RWPE1 (cell line): ENCODE measurements at places on chromosomes 2 and 18.
A peak's percentile ranks its signal among the peaks of the same experiment; 100 is the strongest.

DNA sequence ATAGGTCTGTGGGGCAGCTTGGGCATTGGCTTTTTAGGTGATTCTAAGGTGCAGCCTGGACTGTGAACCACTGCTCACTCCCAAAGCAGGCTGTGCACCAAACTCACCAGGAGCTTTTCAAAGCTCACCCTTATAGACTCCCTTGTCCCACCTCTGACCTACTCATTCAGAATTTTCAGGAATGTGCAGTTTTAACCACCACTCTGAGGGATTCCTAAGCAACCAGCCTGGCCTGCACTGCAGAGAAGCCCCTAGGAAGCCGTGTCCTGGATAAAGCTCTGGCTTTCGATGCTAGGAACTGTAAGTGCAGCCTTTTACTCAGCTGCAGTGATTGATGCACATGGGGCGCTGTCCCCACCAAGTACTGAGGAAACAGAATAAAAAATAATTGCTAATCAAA lies 33.0 kb downstream of the MRO start:
- no peak for DNase-seq

DNA sequence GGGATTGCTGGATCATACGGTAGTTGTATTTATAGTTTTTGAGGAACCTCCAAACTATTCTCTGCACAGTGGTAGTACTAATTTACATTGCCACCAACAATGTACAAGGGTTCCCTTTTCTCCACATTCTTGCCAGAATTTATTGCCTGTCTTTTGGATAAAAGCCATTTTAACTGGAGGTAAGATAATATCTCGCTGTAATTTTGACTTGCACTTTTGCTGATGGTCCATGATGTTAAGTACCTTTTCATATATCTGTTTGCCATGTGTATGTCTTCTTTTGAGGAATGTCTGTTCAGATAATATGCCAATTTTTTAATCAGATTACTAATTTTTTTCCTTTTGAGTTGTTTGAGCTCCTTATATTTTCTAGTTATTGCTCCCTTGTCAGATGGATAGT lies 158.8 kb downstream of the CCDC102B start:
- no peak for DNase-seq

GRCh38 chr18:77052983-77053309 lies 79.6 kb downstream of the MBP start:
- no peak for DNase-seq

DNA sequence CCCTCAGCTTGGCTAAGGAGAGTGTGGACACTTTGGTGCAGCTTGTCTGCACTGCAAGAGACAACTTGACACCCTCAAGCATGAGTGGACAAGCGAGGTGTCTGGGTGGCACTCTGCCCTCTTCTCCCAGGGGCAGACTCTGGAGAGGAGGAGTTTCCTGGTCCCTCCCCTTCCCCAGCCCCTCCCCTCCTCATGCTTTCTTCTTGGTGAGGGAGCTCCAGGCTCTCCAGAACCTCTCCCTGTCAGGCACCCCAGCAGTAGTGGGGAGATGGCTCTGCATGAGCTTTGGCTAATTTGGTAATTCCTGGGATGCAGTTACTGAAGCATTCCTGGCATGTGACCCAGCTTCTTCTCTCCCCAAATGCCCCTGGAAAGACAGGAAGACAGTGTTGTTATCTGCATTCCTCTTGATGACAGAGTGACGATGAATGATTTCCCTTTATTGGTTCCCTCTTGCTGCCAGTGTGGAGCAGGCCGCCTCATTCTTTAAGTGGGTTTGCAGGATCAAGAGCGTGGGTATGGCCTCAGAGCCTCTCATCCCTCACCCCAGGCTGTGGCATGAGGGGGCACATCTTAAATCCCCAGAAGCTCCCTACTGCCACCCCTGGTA lies 89.2 kb downstream of the STPG4 start:
- peak; percentile 49 for DNase-seq

GRCh38 chr2:36486521-36487044 lies 111.4 kb downstream of the FEZ2 start:
- DNase-seq: peak; percentile 45

DNA sequence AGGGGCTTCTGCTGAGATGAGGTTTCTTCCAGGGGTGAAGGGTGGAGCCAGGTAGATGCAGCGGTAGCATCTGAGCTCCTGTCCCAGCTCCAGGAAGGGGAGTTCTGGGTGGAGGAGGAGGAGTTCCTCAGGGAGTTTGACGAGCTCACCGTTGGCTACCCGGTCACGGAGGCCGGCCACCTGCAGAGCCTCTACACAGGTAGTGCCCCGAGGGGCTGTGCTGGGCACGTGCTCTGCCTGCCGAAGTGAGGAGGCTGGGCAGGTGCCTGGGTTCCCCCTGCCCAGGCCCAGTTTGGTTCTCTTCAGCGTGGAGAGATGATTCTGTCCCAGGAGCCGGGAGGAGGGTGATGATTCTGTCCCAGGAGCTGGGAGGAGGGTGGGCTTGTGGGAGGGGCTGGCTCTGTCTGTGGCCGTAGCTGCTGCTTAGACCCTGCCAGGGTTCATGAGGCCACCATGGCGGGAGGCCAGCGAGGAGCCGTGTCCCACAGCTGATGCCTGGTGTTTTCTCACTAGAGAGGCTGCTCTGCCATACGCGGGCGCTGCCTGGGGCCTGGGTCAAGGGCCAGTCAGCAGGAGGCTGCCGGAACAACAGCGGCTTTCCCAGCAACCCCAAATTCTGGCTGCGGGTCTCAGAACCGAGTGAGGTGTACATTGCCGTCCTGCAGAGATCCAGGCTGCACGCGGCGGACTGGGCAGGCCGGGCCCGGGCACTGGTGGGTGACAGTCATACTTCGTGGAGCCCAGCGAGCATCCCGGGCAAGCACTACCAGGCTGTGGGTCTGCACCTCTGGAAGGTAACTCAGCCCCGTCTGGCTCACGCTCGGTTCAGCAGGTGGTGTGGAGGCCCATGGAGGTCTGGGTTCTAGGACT lies 8.2 kb downstream of the CAPN10 start:
- DNase-seq: no peak

DNA sequence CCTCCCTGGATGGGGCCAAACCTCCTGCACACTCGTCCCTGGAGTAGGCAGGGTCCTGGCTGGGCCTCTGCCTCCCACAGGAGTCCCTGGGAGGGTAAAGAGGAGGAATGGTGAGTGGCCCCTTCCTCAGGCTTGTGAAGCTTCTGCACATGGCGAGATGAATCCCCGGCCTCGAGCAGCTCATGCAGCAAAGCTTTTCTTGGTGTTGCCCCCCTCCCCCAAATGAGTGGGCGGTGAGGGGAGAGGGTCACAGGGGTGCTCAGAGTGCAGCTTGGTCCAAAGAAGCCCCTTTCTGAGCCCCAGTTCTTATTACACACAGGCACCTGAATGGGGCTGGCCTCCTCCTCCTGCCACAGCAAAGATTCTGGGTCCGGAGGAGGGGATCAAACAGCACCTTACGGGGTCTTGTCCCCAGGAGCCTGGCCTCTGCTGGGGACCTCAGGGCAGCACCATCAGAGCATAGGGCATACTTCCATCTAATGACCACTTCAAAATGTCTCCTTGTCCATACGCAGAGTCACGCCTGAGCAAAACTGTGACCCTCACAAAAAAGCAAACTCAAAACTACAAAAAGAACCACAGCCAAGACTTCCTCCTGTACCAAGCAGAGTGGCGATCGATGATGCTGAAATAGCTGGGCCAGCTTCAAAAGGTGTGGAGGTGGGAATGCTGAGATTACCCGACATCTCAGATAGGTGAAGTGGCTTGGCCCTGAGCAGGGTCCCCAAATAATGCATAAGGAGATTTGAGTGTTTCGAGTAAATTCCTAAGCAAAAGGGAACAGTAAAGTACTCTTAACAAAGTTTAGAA lies 148.4 kb upstream of the TWIST2 start:
- no peak for DNase-seq

DNA sequence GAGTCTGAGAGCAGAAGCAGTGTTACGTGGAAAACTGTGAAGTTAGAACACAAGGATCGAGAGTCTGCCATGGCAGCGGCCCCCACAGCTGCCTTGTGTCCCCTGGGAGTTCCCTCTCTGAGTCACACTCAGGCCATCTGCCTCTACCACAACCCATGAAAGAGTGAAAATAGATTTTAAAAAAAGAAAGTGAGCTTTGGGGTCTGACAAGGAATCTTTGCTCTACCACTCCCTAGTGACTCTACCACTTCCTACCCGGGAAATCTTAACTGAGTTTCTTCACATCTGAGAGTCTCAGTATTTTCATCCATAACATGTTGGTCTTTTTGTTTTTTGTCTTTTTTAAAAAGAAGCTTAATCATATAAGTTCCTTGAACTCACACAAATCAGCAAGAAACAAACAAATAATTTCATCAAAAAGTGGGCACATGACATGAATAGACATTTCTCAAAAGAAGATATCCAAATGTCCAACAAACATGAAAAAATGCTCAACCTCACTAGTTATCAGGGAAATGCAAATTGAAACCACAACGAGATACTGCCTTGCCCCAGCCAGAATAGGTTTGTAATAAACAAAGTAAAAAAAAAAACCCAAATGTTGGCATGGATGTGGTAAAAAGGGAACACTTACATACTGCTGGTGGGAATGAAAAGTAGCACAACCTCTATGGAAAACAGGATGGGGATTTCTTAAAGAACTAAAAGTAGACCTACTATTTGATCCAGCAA lies 2.4 kb upstream of the MSGN1 start:
- no peak for DNase-seq

- DNase-seq: no peak
Measured at GRCh38 chr2:196804381-196804780, 4.8 kb downstream of the C2orf66 start.

GRCh38 chr2:133952420-133952819 lies 301.5 kb upstream of the MGAT5 start:
- no peak for DNase-seq

DNA sequence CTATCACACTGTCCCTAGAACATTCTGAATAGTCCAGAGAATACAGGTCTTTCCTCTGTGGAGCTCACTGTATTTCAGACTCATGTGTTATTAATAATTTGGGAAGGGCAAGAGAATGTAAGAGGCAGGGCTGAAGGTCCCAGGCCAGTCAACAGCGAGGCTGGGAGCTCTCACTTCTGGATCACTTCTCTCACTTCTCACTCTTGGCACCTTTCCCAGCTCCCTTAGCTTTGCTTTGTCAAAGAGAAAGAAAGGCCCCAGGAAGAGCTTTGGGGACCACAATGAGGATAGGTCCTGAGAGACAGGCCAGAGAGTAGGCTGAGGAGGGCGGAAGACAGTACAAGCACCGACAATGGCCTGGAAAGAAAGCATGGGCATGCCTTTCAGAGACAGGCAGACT lies 11.2 kb downstream of the EFR3B start:
- no peak for DNase-seq

DNA sequence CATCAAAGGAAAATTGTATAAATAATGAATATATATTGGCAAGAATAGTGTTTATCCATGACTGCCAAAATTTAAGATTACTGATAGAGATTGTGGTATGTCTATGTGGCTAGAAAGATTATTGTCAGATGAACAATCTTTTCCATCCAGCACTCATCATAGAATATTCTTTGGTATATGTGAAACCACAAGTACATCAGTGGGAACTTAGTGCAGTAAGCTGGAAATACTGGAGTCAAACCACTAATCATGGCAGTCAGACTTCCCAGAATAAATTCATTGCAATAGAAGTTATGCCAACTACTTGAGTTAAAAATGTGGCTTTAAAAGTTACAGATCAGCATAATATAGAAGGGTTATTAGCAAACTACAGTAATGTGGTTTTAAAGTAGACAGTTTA lies 310.3 kb downstream of the GULP1 start:
- no peak for DNase-seq

DNA sequence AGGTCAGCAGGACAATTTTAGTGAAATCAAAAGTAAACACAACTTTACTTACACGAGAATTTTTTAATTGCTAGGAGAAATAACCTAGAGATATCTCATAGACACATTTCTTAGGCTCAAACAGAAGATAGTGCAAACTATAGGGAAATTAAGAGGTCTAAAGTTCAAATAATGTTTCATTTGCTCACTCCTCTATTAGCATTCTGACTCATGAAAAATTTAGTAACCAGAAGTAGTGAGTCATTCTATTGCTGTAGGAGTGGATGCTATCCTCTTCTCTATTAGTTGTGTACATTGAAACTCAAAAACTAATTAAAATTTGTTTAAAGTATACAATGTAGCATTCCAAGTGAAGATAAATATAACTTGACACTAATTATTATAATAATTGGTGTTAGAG lies 908.3 kb upstream of the TMEFF2 start:
- peak; percentile 45 for DNase-seq

DNA sequence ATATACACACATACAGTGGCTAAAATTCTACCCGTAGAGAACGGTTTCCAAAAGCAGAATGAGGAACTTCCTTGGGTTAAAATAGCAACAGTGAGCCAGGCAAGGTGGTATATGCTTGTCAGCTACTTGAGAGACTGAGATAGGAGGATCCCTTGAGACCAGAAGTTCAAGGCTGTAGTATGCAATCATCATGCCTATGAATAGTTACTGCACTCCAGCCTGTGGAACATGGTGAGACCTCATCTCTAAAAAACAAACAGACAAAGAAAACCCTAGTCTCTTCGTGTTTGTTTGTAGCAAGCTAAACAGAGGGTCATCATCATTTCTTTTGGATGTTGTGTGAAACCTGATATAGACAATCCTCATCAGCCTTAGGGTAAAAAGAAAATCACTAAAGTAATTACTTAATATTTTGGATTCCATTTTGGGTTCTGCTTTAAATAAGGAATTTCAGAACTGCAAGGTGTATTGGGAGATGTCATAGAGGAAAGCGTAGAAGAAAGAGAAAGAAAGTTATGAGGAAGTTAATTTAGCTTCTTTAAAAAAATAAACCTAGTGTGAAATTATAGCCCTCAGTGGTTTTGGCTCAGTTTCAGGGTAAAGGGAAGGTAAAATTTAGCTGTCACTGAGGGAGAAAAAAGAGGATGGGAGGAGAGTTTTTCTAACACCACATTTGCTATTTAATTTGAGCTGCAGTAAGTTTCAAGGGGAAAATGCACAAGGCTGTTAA lies 46.5 kb downstream of the PLEK start:
- DNase-seq: no peak

- DNase-seq: no peak
Measured at GRCh38 chr2:104758199-104758620, 95.7 kb upstream of the POU3F3 start.

GRCh38 chr18:32759611-32760167 lies 13.1 kb downstream of the KLHL14 start:
- no peak for DNase-seq

- DNase-seq: no peak
Measured at GRCh38 chr2:30139131-30139870, 7.5 kb upstream of the YPEL5 start.

GRCh38 chr2:69358914-69359313 lies 28.1 kb downstream of the GFPT1 start:
- no peak for DNase-seq

GRCh38 chr2:8154936-8155335 lies 526.9 kb upstream of the ID2 start:
- DNase-seq: no peak
